ENCODE measurements at places on chromosomes 6 and 20. TPM values are rescaled to one million over a fixed set of nuclear protein-coding genes. Genes with fewer than 3 reads are reported as not detected.

GRCh38 chr6:130482645-130483390 is 117.0 kb downstream of the TMEM200A start:
- no peak for DNase-seq

DNA sequence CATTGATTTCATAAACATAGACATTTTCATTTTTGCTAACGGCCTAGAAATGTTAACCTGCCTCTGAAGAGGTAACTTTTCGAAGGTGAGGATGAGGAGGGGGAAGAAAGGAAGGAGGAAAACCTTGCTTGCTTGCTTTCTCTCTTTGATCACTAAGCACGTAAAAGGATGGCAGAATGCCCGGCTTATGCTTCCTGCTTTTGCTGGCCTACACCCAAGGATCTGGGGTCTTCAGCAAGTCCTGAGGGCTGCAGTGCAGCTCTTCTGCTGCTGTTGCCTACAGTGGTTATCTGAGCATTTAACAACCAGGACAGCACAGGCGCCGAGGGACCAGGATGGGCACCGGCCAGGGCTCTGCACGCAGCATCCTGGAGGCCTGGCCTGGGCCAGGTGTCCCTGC is 150.8 kb upstream of the TAB2 start:
- DNase-seq = no peak

- no peak for DNase-seq
Measured at GRCh38 chr6:137031122-137031521, 13.6 kb downstream of the IL20RA start.

GRCh38 chr6:40343318-40343876 is 243.8 kb downstream of the LRFN2 start:
- no peak for DNase-seq

DNA sequence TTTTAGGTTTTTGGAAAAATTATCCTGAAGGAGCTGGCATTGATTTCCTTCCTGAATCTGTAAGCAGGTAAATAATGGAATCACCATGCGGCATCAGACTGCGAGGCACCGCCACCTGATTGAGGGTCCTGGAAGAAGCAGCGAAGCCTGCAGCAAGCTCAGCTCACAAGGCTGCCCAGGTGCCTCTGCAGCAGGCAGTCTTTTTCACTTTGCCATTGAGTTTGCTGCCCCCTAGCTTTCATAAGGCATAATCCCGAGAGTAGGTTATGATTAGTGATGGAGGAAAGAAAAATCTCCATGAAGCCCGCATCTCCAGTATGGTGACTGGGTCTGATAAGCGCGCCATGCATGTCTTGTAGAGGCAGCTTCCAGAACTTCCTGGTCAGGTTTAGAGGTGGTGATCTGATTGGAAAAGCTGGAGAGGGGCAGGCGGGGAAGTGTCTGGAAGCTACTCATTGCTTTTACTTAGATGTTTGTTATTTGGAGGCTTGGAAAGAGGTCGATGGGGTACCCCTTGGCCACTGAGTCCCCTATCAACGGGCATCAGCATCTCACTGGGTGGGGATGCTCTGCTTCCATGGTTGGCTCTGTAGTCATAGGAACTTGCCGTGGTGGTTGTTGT is 26.7 kb downstream of the IYD start:
- peak; percentile 50 for DNase-seq

The STMND1 gene
- total RNA-seq = not detected
